ENCODE measurements at places on chromosomes 6 and 20. TPM values are rescaled to one million over a fixed set of nuclear protein-coding genes. Genes with fewer than 3 reads are reported as not detected.

DNA sequence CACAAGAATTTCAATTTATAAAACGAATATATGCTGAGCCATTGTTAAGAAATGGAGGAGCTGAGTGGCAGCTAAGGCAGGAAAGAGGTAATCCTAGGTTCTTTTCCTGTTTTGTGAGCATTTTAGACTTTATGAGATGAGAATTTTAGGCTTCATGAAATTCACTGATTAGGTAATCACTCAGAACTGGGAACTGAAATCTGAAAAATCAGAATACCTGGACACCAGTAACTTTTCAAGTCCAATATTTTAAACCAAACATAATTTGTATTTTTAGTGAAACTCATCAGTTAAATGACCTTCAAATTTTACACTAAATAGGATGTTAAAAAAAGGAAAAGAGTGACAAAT lies 389.9 kb downstream of the HTR1B start:
- no peaks in the 10 kb centered on the region for H3K4me1 ChIP-seq
- H3K36me3 ChIP-seq: no peaks in the 10 kb centered on the region
- DNase-seq: no peak
- H3K27me3 ChIP-seq: no peaks in the 10 kb centered on the region
- no peak overlapping the region for H3K27ac ChIP-seq
- no peak overlapping the region for H3K4me3 ChIP-seq

- no peaks in the 10 kb centered on the region for H3K27me3 ChIP-seq
- peaks cover 4% of the 10 kb centered on the region for H3K4me1 ChIP-seq
- no peak overlapping the region for H3K27ac ChIP-seq
- H3K4me3 ChIP-seq: no peak overlapping the region
- DNase-seq: no peak
Observed at GRCh38 chr20:24977336-24977735, 15.2 kb downstream of the APMAP start.

- peak overlapping the region; percentile 40 for H3K4me3 ChIP-seq
- DNase-seq: peak; percentile 67
- no peaks in the 10 kb centered on the region for H3K36me3 ChIP-seq
- H3K27ac ChIP-seq: no peak overlapping the region
Observed at GRCh38 chr20:25148181-25148981, 47.1 kb upstream of the ENTPD6 start.

DNA sequence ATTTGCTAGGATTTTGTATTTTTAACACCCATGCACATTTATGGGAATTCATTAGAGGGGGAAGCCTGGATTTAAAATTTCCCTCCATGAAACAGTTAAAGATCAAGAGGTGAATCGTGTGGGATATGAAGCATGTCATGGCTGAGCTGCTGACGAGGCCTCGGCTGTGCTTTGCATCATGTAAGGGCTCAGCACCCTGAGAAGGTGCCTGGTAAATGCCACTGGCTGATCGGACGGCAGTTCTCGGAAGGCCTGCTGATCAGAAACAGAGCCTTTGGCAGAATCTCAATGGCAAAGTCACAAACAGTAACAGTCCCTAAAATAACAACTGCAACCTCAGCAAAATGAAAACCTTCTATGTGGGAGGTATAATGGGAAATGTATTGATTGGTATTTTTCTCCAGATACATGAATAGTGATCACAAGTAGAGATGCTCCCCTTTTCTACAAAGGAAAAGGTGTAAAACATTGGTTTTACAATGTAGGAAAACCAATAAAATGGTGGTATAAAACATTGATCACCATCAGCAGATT lies 53.0 kb upstream of the FUCA2 start:
- H3K36me3 ChIP-seq: no peaks in the 10 kb centered on the region
- H3K4me3 ChIP-seq: no peak overlapping the region
- no peak overlapping the region for H3K27ac ChIP-seq
- peaks cover 39% of the 10 kb centered on the region for H3K4me1 ChIP-seq
- no peaks in the 10 kb centered on the region for H3K27me3 ChIP-seq

DNA sequence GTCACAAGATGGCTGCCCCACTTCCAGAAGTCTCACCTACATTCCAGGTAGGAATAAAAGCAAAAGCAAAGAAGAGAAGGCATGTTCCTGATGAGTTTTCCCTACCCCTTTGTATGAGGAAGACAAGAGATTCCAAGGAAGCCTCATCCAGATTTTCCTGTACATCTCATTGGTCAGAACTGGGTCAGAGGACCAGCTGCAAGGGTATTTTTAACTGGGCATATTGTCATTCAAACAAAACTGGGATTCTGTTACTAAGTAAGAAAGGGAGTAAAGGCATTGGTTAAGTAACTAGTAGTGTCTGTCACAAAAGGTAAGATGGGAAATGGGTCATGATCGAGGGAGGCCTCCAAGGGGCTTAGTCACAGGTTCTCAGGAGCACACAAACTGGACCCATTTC lies 28.2 kb upstream of the RIMS4 start:
- H3K36me3 ChIP-seq: no peaks in the 10 kb centered on the region
- no peaks in the 10 kb centered on the region for H3K27me3 ChIP-seq
- no peak overlapping the region for H3K4me3 ChIP-seq
- H3K4me1 ChIP-seq: no peaks in the 10 kb centered on the region
- no peak overlapping the region for H3K27ac ChIP-seq
- DNase-seq: no peak

GRCh38 chr6:36320475-36320874 lies 16.2 kb downstream of the BNIP5 start:
- no peaks in the 10 kb centered on the region for H3K36me3 ChIP-seq
- H3K27me3 ChIP-seq: no peaks in the 10 kb centered on the region
- no peak overlapping the region for H3K4me3 ChIP-seq
- no peak for DNase-seq
- H3K27ac ChIP-seq: no peak overlapping the region
- no peaks in the 10 kb centered on the region for H3K4me1 ChIP-seq

DNA sequence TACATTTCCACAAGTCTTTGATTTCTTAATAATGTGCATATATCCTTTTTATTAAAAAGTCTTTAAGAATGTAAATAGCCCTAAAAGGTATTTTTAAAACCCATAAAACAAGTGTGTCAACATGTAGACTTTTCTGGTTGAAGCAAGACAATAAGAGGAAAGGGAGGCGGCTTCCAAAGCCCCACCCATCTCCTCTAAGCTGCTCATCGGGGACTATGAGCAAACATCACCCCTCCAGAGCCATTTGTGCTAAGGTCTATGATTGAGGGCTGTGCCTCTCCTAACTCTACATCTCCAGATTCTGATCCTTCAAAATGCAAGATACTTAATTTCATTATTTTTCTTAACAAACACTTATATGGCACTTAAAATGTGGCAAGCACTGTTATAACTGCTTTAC lies 2.5 kb upstream of the NAA20 start:
- no peak overlapping the region for H3K4me3 ChIP-seq
- DNase-seq: no peak
- H3K4me1 ChIP-seq: peaks cover 30% of the 10 kb centered on the region
- no peak overlapping the region for H3K27ac ChIP-seq

DNA sequence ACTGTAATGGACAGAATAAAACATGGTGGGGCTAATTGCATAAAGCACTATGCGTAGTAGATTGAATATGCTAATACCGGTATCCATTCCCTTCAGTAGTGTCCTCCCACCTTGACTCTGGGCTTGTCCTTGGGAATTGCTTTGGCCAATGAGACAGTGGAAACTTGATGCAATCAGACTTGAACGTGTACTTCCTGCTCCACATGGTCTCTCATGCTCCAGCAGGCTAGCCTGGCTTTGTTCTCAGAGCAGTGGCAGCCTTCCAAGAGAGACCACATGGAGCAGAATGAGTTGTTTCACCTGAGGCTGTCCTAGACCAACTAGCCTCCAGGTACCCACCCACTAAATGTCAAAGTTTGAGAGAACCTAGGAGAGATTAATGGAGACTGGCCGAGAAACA lies 37.0 kb upstream of the BTBD3 start:
- no peak overlapping the region for H3K4me3 ChIP-seq
- no peaks in the 10 kb centered on the region for H3K27me3 ChIP-seq
- DNase-seq: no peak
- H3K4me1 ChIP-seq: no peaks in the 10 kb centered on the region

- H3K27me3 ChIP-seq: no peaks in the 10 kb centered on the region
- H3K4me1 ChIP-seq: no peaks in the 10 kb centered on the region
- no peak for DNase-seq
- H3K27ac ChIP-seq: no peak overlapping the region
Observed at GRCh38 chr20:41222703-41223102, 85.4 kb downstream of the PLCG1 start.

- no peak for DNase-seq
- no peaks in the 10 kb centered on the region for H3K36me3 ChIP-seq
- no peak overlapping the region for H3K4me3 ChIP-seq
- H3K27ac ChIP-seq: no peak overlapping the region
Observed at GRCh38 chr6:147935656-147936055, 407.0 kb upstream of the SASH1 start.

- DNase-seq: no peak
- H3K4me1 ChIP-seq: no peaks in the 10 kb centered on the region
- H3K36me3 ChIP-seq: no peaks in the 10 kb centered on the region
- no peak overlapping the region for H3K27ac ChIP-seq
- H3K27me3 ChIP-seq: no peaks in the 10 kb centered on the region
Observed at GRCh38 chr6:71908162-71908765, 21.9 kb downstream of the RIMS1 start.

GRCh38 chr6:138527411-138528088 lies 28.3 kb upstream of the NHSL1 start:
- DNase-seq: no peak
- H3K4me3 ChIP-seq: no peak overlapping the region
- no peaks in the 10 kb centered on the region for H3K27me3 ChIP-seq
- H3K4me1 ChIP-seq: no peaks in the 10 kb centered on the region

GRCh38 chr20:36497856-36498255 lies 43.5 kb upstream of the MYL9 start:
- DNase-seq: no peak
- peaks cover 40% of the 10 kb centered on the region for H3K36me3 ChIP-seq
- H3K27ac ChIP-seq: no peak overlapping the region
- peaks cover 19% of the 10 kb centered on the region for H3K4me1 ChIP-seq
- H3K27me3 ChIP-seq: no peaks in the 10 kb centered on the region

DNA sequence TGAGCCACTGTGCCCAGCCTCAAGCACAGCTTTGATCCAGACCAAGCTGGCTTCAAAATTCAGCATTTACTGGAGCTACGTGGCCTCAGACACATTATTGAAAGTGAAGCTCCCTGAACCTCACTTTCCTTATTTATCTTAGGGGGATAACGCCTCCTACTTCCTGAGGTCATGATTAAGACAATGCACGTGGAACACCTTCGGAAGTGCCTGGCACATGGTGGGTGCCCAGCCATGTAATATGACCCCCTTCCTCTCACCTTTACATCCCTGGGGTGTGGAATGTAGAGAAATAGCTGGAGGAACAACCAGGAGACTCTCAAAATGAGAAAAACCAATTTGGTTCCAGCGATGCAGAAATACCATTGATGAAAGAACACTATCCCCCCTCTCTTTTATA lies 1.6 kb upstream of the CLPS start:
- H3K36me3 ChIP-seq: no peaks in the 10 kb centered on the region
- no peaks in the 10 kb centered on the region for H3K27me3 ChIP-seq
- DNase-seq: no peak
- no peak overlapping the region for H3K27ac ChIP-seq
- H3K4me1 ChIP-seq: no peaks in the 10 kb centered on the region

DNA sequence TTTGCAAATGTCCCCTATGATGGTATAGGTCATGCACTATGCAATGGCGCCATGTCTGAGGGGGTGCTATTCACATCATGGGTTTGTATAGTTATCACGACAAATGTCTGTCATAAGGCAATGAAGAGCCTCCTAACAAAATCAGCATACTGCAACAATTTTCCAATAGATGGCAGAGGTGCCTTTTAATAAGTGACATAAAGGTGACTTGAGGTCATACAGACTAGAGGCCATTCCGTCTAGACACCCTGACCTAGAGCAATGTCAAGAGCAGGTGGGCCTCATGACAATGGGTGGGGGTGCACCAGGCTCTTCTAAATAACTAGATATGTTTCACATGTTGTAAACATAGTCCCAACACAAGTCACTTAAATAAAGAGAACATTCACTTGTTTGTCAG lies 107.7 kb downstream of the KIF6 start:
- no peak overlapping the region for H3K4me3 ChIP-seq
- no peak overlapping the region for H3K27ac ChIP-seq
- H3K36me3 ChIP-seq: no peaks in the 10 kb centered on the region
- no peak for DNase-seq
- no peaks in the 10 kb centered on the region for H3K4me1 ChIP-seq

GRCh38 chr20:43722153-43722505 lies 4.7 kb downstream of the GTSF1L start:
- H3K4me1 ChIP-seq: peaks cover 33% of the 10 kb centered on the region
- H3K27ac ChIP-seq: no peak overlapping the region
- DNase-seq: peak; percentile 80
- no peaks in the 10 kb centered on the region for H3K27me3 ChIP-seq

DNA sequence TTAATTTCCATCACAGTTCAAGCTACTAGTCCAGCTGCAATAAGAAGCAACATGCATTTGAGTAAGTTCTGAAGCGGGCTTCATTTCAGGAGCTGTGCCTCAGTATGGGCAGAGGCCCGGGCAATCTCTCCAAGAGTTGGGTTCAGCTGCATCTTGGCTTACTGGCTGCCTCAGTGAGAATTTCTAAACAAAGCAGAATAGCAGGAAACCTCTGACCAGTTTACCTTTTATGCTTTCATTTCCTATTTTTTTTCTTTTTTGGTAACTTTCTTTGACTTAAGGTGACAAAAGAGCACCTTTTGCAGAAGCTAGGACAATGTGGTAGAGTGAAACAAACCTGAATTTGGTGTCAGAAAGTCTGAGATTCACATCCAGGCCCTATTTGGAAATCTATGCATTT lies 51.0 kb upstream of the FBXO30 start:
- H3K4me1 ChIP-seq: peaks cover 38% of the 10 kb centered on the region
- H3K36me3 ChIP-seq: no peaks in the 10 kb centered on the region
- no peaks in the 10 kb centered on the region for H3K27me3 ChIP-seq
- no peak overlapping the region for H3K4me3 ChIP-seq
- peak overlapping the region; percentile 42 for H3K27ac ChIP-seq

- DNase-seq: no peak
- no peaks in the 10 kb centered on the region for H3K36me3 ChIP-seq
Observed at GRCh38 chr20:31835977-31836852, 9.2 kb downstream of the FOXS1 start.

DNA sequence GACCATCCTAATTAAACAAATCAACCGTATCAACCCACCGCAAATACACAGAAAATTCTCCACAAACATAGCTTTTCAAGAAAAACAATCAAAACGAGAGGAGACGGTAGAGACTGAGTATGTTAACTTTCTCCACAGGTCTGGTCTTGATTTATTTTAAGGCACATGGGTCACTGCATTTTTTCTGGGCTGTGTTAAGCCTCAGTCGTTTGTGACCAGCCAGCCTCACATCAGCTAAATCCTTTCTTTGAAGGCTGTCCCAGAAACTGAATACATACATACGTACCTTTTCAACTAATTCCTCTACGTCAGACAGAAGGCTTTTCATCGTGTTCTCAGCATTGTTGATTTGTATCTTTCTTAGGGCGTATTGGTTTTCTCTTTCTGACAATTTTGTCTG lies 69.4 kb downstream of the LAMA4 start:
- H3K36me3 ChIP-seq: no peaks in the 10 kb centered on the region
- no peak for DNase-seq
- no peaks in the 10 kb centered on the region for H3K27me3 ChIP-seq
- no peaks in the 10 kb centered on the region for H3K4me1 ChIP-seq
- H3K27ac ChIP-seq: no peak overlapping the region

MUCL3 gene
- total RNA-seq: not detected

RALGAPB gene
- total RNA-seq: 54.8 TPM

CGAS gene
- total RNA-seq: 16.4 TPM

SCAF8 gene
- total RNA-seq: 59.9 TPM

EDN3 gene
- total RNA-seq: 0.78 TPM

TIAM2 gene
- 10.2 TPM for total RNA-seq

CALHM5 gene
- total RNA-seq: not detected

UBR2 gene
- total RNA-seq: 55.0 TPM

OR2H1 gene
- total RNA-seq: not detected

PPP1R16B gene
- total RNA-seq: 55.1 TPM

HNF4A gene
- total RNA-seq: not detected

SCGN gene
- not detected for total RNA-seq
